Hair follicular keratinocyte (primary cell): ENCODE measurements at places on chromosomes 2 and 18. TPM values are rescaled to one million over a fixed set of nuclear protein-coding genes. Genes with fewer than 3 reads are reported as not detected.

The SLC38A11 gene
- not detected in 2 replicates for total RNA-seq

The CCDC148 gene
- 0.19 TPM in 1 of 2 replicates, not detected in the other for total RNA-seq

The NEU2 gene
- total RNA-seq, result not detected in 2 replicates

The ACOXL gene
- total RNA-seq, result not detected in 2 replicates

The REG3A gene
- total RNA-seq, result not detected in 2 replicates
